Liver (tissue), 10 donors: ENCODE measurements at places on chromosomes 12 and 14.
A peak's percentile ranks its signal among the peaks of the same experiment; 100 is the strongest.

- DNase-seq, result no peak
Observed at GRCh38 chr14:53047307-53048069, 96.6 kb upstream of the FERMT2 start.

GRCh38 chr12:65335981-65336380, 57.5 kb downstream of the MSRB3 start:
- DNase-seq, result no peak

GRCh38 chr12:69240631-69240995, 1.2 kb downstream of the CPSF6 start:
- no peak for DNase-seq

GRCh38 chr12:116547955-116548501, 11.2 kb upstream of the MAP1LC3B2 start:
- DNase-seq, result no peak

- DNase-seq, result peak; percentile 23
Observed at GRCh38 chr12:5512601-5512970, 80.7 kb downstream of the NTF3 start.

DNA sequence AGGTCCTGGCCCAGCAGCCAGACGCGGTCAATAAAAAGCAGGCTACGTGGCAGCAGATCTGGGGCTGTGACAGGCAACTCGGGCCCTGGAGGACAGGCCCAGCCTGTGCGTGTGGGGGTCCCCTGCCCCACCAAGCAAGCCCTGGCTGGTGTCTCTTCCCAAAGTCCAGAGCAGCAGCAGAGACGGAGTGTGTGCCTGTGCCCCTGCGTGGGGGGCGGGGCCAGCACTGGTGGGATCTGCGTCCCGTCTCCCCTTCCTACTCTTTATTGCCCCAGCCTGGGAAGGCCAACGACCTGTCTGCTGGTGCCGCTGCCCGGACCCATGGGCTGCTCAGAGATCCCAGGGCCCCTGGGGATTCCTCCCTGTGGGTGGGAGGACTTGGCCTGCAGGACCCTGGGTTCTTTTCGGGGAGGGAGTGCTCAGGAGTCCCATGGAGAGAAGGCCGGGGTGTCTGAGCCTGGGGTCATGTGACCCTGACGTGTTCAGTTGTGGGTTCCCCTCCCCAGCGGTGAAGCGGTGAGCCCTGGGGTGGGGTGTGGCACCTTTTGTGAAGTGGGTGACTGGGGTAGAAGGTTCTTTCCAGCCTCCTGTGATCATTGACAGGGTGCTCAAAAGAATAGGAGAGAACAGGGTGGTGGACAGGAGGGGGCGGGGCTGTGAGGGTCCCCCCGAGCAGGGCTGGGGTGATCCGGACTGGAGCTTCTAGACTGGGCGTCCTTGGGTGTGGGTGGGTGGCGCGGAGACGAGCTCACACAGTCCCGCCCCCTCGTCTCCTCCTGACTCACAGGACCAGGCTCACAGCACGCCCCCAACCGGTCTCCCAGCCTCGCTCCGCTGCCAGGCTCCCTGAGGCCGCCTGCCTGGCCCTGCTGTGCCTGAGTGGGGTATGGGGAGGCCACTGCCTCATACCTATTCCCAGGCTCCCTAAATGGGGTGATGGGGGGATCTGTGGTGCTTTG, 22.4 kb downstream of the ASPG start:
- no peak for DNase-seq
